ENCODE measurements at places on chromosomes 2 and 18. TPM values are rescaled to one million over a fixed set of nuclear protein-coding genes. Genes with fewer than 3 reads are reported as not detected.

Gene OBSL1
- 0.99 TPM for total RNA-seq

Gene CDH20
- 0.19 TPM for total RNA-seq

Gene DNAJC5G
- not detected for total RNA-seq

Gene RND3
- total RNA-seq, result not detected

Gene RIT2
- not detected for total RNA-seq

Gene PAX3
- not detected for total RNA-seq

Gene MAP3K19
- total RNA-seq, result not detected
